Activated CD8-positive, alpha-beta T cell treated with anti-CD3 and anti-CD28 coated beads, Interleukin-2, amount 10 ng/mL, durations not matched to agents 7 days and 5 days (primary cell): ENCODE measurements at places on chromosomes 16 and 17. TPM values are rescaled to one million over a fixed set of nuclear protein-coding genes. Genes with fewer than 3 reads are reported as not detected.

GRCh38 chr17:49344914-49345313 lies 17.1 kb downstream of the ZNF652 start:
- H3K4me3 ChIP-seq = no peak overlapping the region
- no peaks in the 10 kb centered on the region for H3K27me3 ChIP-seq
- H3K36me3 ChIP-seq = peaks cover 34% of the 10 kb centered on the region
- H3K4me1 ChIP-seq = peaks cover 64% of the 10 kb centered on the region
- no peak overlapping the region for H3K27ac ChIP-seq

NPIPB6 gene
- 1.8 TPM for total RNA-seq

GRCh38 chr17:64574646-64575045 lies 67.9 kb downstream of the CEP95 start:
- H3K27ac ChIP-seq = no peak overlapping the region
- no peak for DNase-seq
- no peak overlapping the region for H3K4me3 ChIP-seq
- H3K4me1 ChIP-seq = peaks cover 10% of the 10 kb centered on the region
- peaks cover 24% of the 10 kb centered on the region for H3K36me3 ChIP-seq
- H3K27me3 ChIP-seq = no peaks in the 10 kb centered on the region

- DNase-seq = peak; percentile 50
- H3K27ac ChIP-seq = peak overlapping the region; percentile 79
- peak overlapping the region; percentile 71 for H3K4me3 ChIP-seq
- H3K36me3 ChIP-seq = no peaks in the 10 kb centered on the region
Observed at GRCh38 chr16:79598348-79599181, 2.0 kb downstream of the MAF start.

DNA sequence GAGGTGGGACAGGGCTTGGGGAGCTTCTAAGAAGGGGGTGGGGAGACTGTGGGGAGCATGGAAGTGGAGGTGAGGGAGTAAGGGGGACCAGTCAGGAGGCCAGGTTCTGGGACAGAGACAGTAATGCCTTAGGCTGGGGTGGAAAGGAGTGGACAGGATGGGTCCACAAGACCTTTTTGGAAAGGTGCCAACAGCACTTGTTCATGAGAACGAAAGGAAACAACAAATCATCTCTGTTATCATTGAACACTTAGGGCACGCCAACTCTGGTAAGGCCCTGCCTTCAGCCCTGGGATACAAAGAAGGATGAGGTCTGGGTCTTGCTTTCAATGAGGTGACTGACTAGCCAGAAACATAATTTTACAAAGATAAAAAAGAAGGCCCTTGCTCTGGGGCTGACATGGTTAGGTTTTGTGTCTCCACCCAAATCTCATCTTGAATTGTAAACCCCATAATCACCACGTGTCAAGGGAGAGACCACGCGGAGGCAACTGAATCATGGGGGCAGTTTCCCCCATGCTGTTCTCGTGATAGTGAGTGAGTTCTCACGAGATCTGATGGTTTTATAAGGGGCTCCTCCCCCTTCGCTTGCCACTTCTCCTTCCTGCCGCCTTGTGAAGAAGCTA lies 113.8 kb downstream of the SLC39A11 start:
- no peak overlapping the region for H3K27ac ChIP-seq
- H3K4me3 ChIP-seq = no peak overlapping the region
- H3K36me3 ChIP-seq = peaks cover 4% of the 10 kb centered on the region

DNA sequence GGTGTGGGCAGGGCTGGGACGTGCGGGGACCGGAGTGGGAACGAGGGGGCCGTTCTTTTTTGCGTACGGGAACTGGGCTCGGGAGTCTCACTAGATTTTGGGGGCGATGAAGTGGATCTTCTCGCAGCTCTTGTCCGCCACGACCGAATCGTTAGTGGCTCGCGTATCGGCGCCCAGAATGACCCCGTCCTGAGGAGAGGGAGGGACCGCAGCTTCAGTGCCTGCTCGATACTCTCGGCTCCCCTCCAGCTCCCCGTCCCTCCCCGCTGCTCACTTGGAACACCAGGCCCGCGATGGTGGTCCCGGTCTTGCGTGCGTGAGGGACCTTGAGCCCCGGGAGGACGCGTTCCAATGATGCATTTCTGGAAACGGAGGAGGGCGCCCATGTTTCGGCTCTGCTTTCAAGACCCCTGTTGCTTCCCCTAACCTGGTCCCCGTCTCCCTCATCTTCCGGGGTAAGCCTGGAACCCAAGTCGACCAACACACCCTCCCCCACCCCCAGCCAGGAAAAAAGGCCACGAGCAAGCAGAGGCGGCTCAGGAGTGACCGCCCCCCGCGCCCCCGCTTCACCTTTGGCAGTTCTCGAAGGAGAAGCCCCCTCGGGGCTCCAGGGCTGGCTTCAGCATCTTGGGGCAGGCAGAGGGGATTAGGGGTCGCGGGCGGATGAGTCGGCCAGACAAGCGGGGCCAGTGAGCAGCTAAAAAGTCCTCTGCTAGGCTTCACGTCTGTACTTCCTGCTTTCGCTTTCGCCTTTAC lies at the start of gene PSMB10:
Gene PSMB10, minus strand, starts transcription at position 727 of the 756 bp plus-strand sequence. Its CDS starts 101 bp downstream, at position 626.
- DNase-seq = peak; percentile 66
- peaks cover 50% of the 10 kb centered on the region for H3K4me1 ChIP-seq
- H3K4me3 ChIP-seq = peak within 1 kb of the TSS; percentile 100
- peak within 1 kb of the TSS; percentile 99 for H3K27ac ChIP-seq

- DNase-seq = no peak
- no peak overlapping the region for H3K4me3 ChIP-seq
- H3K36me3 ChIP-seq = no peaks in the 10 kb centered on the region
- no peaks in the 10 kb centered on the region for H3K27me3 ChIP-seq
- H3K27ac ChIP-seq = no peak overlapping the region
Observed at GRCh38 chr16:86865851-86866662, 287.7 kb downstream of the FOXL1 start.

HOXB2 gene
- total RNA-seq = 15.7 TPM

LITAFD gene
- not detected for total RNA-seq

TBX6 gene
- 1.3 TPM for total RNA-seq

DNA sequence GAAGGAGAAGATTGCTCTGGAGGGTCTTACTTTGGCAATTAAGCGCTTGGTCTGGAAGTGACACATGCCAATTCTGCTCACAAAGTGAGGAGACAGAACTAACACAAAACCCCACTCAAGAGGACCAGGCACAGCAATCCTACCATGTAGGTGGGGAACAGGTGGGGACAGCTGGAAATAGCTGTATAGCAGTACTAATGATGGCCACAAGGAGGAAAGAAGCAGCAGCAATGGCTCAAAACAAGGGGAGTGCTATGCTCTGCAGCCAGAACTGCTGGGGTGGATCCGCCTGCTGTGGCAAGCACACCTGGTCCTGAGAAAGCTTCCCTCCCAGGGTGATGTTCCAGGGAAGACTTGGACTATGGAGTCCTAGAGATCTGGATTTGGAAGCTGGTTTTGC lies 17.0 kb upstream of the TMEM132E start:
- no peaks in the 10 kb centered on the region for H3K36me3 ChIP-seq
- peaks cover 11% of the 10 kb centered on the region for H3K27me3 ChIP-seq
- H3K4me1 ChIP-seq = no peaks in the 10 kb centered on the region
- no peak for DNase-seq
- no peak overlapping the region for H3K27ac ChIP-seq

DNA sequence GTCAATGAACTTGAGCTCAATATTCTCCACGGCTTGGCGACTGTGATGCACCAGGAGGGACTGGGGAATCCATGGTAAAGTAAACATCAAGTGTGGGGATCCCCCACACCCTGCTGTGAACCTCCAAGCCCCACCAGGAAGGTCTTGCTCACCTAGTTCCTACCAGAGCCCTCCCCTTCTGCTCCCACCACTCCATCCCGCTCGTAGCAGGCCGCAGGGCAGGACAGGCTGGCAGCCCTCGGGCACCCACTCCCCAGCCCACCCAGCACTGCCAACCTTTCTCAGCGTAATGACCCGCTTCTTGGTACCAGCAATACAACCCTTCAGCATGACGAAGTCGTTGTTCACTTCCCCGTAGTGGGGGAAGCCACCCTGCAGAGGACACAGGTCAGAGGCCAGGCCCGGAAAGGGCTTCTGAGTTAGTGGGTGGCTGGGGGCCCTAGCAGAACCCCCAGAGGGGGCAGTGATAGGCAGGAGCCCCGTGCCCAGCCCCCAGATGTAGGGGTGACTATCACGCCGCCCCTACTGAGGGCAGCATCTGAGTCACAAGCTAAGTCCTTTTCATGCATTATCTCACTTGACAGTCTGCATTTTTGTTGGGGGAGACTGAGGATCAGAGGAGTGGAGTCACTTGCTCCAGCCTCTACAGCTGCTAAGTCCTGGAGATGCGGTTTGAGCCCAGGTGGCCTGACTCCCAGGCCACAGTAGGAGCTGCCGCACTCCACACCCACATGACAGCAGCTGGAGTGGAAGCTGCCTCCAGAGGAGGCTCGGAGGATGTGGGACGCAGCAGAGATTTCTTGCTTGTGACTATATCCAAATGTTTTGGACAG lies 2.8 kb upstream of the MSRB1 start:
- no peak overlapping the region for H3K27ac ChIP-seq
- DNase-seq = no peak
- peaks cover 29% of the 10 kb centered on the region for H3K4me1 ChIP-seq
- H3K4me3 ChIP-seq = no peak overlapping the region

DNA sequence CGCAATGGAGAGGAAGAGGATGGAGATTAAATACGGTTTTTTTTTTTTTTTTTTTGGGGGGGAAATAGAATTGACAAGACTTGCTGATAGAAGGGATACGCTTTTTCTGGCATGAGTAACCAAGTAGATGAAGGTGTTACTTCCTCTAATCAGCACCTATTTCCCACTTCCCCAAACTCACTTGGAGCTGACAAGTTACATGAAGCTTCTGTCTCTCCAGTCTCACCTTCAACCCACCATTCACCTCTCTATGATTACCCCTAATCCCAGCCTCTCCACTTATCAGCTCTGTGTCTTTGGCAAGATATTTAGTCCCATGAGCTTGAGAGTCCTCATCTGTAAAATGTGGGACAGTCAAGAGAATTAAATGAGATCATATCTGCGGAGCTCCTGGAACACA lies 185.9 kb upstream of the HS3ST3A1 start:
- no peaks in the 10 kb centered on the region for H3K4me1 ChIP-seq
- no peaks in the 10 kb centered on the region for H3K27me3 ChIP-seq
- no peaks in the 10 kb centered on the region for H3K36me3 ChIP-seq
- H3K27ac ChIP-seq = no peak overlapping the region

GP1BA gene
- not detected for total RNA-seq

DNA sequence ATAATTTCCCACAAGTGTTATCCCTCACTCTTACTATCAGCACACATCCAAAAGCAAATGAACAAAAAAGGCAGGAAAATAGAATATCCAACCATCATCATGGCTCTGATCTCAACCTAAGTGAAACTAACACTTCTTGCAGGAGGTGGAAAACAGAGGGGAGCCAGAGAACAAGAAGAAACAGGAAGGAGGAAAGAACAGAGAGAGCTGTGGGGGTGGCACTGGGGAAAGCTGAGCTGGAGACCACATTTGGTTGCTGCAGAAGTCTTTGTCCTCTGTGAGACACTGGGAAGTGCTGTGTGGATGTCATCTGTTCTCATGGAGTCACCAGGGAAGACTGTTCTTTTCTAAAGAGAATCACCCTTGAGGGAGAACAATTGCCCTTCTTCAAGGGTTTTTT lies 34.7 kb downstream of the GRB7 start:
- peaks cover 53% of the 10 kb centered on the region for H3K36me3 ChIP-seq
- H3K4me3 ChIP-seq = peak overlapping the region; percentile 3
- no peak for DNase-seq

- no peaks in the 10 kb centered on the region for H3K36me3 ChIP-seq
- H3K27ac ChIP-seq = no peak overlapping the region
- no peak for DNase-seq
- H3K4me1 ChIP-seq = no peaks in the 10 kb centered on the region
Observed at GRCh38 chr17:40935624-40936023, 1.8 kb downstream of the KRT23 start.

GRCh38 chr17:58378733-58379510 lies 26.9 kb upstream of the SUPT4H1 start:
- DNase-seq = no peak
- peak overlapping the region; percentile 22 for H3K27ac ChIP-seq
- no peaks in the 10 kb centered on the region for H3K36me3 ChIP-seq
- H3K4me1 ChIP-seq = peaks cover 59% of the 10 kb centered on the region

- peak overlapping the region; percentile 85 for H3K4me3 ChIP-seq
- peak; percentile 78 for DNase-seq
- peak overlapping the region; percentile 83 for H3K27ac ChIP-seq
- no peaks in the 10 kb centered on the region for H3K36me3 ChIP-seq
- no peaks in the 10 kb centered on the region for H3K27me3 ChIP-seq
Observed at GRCh38 chr17:37490022-37490587, 414 bp downstream of the DUSP14 start.

GRCh38 chr17:39014044-39014794 lies 47.0 kb upstream of the FBXO47 start:
- DNase-seq = no peak
- H3K27ac ChIP-seq = no peak overlapping the region
- no peak overlapping the region for H3K4me3 ChIP-seq
- peaks cover 27% of the 10 kb centered on the region for H3K4me1 ChIP-seq

MT1G gene
- 30.6 TPM for total RNA-seq

DNA sequence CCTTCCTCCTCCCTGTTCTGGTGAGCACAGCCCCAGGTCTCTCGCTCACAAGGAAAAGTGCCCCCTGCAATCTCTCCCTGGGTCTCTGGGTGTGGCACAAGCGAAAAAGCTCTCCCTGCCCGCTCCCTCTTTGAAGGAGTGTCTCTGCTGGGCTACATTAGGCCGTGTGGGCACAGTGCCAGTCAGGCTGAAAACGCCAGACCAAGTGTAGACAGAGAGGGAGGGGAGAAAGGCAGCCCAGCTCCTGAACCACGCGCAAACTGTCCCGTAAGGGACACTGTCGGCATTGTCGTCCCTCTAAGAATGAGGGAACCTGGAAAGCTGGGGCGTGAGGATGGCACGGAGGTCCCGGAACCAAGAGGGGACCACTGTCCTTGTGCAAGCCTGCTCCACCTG lies 3.9 kb downstream of the SMIM5 start:
- no peaks in the 10 kb centered on the region for H3K27me3 ChIP-seq
- no peaks in the 10 kb centered on the region for H3K36me3 ChIP-seq
- no peak for DNase-seq
- no peak overlapping the region for H3K27ac ChIP-seq
- H3K4me1 ChIP-seq = peaks cover under 1% of the 10 kb centered on the region

GRCh38 chr17:11240041-11240840 lies 772 bp upstream of the SHISA6 start:
- no peak overlapping the region for H3K4me3 ChIP-seq
- H3K27me3 ChIP-seq = peaks cover 35% of the 10 kb centered on the region
- DNase-seq = no peak
- peaks cover 3% of the 10 kb centered on the region for H3K36me3 ChIP-seq
- H3K27ac ChIP-seq = no peak overlapping the region

- H3K27ac ChIP-seq = no peak overlapping the region
- peaks cover 3% of the 10 kb centered on the region for H3K4me1 ChIP-seq
- H3K36me3 ChIP-seq = no peaks in the 10 kb centered on the region
- no peak overlapping the region for H3K4me3 ChIP-seq
- DNase-seq = no peak
- H3K27me3 ChIP-seq = peaks cover 5% of the 10 kb centered on the region
Observed at GRCh38 chr17:32283745-32284201, 18.1 kb downstream of the RHBDL3 start.

GRCh38 chr17:33292981-33293867 lies at the start of gene ASIC2:
ASIC2 (minus strand) TSS chr17:33293295.
- DNase-seq = no peak
- no peak within 1 kb of the TSS for H3K4me3 ChIP-seq
- H3K27me3 ChIP-seq = peaks cover 62% of the 10 kb centered on the region
- peaks cover 9% of the 10 kb centered on the region for H3K4me1 ChIP-seq
- H3K27ac ChIP-seq = no peak within 1 kb of the TSS
- no peaks in the 10 kb centered on the region for H3K36me3 ChIP-seq

BAIAP3 gene
- 0.24 TPM for total RNA-seq

CHST5 gene
- total RNA-seq = not detected
